NCI-H146 (cell line): ENCODE measurements at places on chromosomes 16 and 17.
A peak's percentile ranks its signal among the peaks of the same experiment; 100 is the strongest.

- DNase-seq, result no peak
Observed at GRCh38 chr16:3465911-3466584, 22.6 kb downstream of the NAA60 start.

- DNase-seq, result peak; percentile 23
Observed at GRCh38 chr17:69060822-69061221, at the start of gene ABCA9. TSS of gene ABCA9 (minus strand) at chr17:69060927. CDS start at chr17:69051126, 9,801 bp downstream.

DNA sequence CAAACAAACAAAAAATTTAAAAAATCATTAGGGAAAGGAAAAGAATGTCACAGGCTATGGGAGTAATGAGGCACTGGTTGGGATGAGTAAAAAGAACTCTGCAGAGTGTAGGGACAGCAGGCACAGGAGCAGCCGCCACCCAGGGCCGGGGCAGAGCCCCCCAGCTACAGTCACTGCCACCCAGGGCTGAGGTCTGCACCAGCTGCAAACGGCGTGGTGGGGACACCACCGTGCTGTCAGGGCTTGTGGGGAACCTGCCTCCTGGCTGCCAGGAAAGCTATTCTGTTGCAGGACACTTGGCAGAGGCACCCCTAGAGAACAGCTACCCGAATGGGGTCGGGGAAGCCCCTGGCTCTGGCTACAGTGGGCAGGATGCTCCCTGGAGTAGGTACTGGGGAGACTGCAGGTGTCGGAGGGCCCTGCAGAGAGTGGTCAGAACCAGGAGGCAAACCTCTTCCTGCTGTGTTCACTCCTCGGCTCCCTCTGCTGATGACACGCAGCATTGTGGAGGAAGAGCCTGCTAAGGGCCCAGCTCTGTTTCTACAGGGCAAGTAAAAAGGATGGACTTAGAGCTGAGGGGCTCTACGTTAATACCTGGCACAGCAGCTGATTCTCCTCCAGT lies 32.3 kb upstream of the CAPN15 start:
- DNase-seq, result peak; percentile 44

DNA sequence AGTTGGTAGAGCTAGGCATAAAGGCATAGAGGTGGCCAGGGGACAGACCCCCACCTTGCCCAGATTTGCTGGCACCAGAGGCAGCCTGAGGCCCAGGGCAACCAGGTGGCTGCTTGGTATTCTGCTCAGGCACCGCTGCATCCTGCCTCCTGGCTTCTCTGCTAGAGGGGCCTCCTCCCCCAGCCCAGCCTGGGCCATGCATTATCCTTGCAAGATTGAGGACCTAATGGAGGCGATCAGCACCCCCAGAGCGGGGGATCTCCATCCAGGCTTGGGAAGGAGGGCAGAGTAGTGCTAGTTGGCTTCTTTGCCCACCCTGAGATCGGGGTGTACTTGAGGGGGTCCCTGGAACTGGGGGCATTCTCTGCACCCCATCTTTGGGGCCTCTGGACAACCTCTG lies 23.8 kb downstream of the CDK5RAP3 start:
- DNase-seq, result no peak

DNA sequence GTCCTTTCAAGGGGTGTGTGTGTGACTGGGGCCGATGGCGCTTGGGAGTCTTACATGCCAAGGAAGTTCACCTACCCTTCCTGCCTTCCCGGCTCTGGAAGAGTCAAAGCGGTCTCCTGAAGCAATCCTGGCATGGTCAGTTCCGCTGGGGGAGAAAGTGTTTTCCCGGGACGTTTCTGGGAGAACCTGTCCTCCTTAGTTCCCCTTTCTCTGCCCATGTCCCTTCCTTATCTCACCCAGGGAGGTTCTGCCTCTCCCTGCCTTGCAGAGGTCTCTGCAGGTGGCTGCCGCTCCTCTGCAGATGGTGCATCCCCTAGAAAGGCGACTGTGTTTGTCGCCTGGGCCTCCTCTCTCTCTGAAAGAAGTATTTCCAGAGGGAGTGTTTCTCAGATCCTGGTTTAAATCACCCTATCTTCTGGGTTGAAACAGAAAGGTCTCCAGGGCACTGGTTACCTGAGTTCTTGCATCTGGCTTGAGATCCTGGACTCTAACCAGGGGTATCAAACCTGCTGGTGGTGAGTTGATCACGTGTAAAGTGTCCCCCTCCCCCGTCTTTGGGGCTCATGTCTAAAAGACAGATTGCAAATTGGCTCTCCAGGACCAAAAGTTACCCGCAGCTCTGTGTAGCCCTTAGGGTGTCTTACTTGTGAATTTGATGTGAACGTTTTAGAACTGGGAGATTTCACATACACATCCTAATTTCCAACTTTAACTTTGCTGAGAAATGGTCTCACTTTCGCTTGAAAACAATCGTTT lies 1.9 kb downstream of the PRKCB start:
- no peak for DNase-seq

- DNase-seq, result no peak
Observed at GRCh38 chr17:19650826-19651225, 2.3 kb downstream of the ALDH3A2 start.

DNA sequence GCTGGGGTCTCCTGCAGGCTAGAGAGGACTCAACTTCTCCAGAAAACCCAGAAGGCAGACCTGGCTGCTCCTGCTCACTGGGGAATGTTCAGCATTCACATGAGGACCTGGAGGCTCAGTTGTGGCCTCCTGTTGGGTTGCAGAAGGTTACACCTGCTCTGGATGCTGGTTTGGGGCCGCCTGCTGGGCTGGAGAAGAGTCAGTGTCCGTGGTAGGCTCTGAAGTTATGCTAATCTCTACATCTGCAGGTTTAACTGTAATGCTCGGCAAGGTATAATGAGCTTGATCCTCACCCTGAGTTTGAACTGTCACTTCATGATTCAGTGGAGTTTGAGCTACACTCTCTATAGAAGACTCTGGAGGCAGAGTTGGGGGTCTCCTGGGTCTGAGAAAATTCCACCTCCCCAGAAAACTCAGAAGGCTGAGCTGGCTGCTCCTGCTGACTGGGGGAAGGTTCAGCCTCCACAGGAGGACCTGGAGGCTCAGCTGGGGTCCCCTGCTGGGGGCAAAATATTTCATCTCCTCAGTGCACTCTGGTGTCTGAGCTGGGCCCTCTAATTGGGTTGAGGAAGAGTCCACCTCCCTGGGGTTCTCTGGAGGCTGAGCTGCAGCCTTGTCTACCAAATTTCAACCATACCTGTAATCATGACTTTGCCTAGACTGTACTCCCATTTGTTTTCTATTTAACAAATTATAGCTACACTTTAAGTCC lies 23.5 kb downstream of the RDM1 start:
- no peak for DNase-seq

- DNase-seq, result no peak
Observed at GRCh38 chr16:2143878-2144485, 4.4 kb upstream of the RAB26 start.

DNA sequence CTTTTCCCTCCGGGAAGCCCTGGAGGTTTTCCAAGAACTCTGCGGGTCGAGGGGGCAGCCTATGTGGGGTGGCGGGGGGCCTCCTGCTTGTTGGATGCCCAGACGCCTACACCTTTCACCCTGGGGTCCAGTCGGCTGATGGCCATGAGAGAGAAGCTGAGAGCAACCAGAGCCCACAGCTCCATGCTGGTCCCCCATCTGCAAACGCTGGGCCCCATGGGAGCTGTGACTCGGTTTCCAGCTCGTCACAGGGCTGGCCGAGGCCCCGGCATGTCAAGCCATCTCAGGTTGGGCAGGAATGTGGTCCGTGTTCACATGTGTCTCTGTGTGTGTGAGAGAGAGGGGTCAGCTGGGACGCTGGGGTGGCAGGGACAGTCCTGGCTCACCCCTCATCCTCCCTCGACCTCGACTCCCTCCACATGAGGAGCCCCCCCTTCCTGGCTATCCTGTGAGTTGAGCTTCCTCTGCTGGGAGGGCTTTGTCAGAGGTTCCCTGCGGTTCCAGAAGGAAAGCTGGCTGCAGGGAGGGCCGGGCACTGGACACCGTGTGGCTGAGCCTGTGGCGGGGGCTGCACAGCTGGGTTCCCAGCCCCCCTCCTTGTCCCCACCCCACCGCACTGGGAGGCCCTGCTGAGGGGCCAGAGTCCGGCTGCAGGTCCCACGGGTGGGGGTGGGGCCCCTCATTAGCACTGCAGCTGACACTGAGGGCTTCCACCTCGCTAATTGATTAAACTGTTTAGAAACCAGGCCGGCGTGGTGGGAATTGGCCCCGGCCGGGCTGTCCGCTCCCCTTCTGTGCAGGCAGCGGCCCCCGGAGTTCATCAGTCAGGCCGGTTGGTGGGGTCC lies 19.1 kb downstream of the METRNL start:
- no peak for DNase-seq
